Activated CD8-positive, alpha-beta memory T cell treated with anti-CD3 and anti-CD28 coated beads for 4 hours (primary cell): ENCODE measurements at places on chromosomes 3 and 15.

DNA sequence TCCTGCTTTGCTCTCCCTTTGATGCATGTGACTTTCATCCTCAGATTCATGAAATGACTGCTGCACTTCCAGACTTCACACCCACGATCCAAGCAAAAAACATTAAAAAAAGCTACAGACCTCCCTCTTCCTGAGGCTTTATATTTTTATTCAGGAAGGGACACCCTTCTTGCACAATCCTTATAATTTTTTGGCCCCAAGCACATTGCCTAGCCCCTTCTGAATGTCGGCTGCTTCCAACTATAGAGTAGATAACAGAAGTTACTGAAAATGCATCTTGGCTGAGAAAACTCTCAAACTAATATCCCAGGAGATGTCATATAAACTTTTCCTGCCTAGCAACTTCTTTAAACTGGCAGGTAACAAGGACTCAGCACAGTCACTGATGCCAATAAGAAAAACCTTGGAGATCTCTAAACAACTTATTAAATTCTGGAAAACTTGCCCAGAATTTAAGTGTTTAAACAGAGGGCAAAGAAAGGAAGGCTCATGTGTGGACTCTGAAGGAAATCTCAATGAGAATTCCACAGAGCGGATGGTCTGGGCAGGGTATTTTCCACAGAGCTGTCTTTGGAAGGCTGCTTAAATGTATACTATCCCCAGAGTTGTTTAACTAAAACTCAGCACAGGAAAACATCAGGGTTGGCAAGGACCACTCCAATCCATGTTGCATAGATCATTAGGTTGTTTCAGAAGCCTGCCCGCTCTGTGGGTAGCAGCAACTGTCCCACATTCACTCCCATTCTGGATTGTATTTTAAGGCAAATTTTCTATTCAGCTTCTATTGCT lies 746.8 kb upstream of the LMCD1 start:
- no peak for DNase-seq

- DNase-seq = no peak
Observed at GRCh38 chr3:149555927-149556326, 81.4 kb downstream of the TM4SF4 start.

- DNase-seq = no peak
Observed at GRCh38 chr3:157079676-157080369, 80.1 kb downstream of the CCNL1 start.

GRCh38 chr15:77974098-77974414 lies 103.5 kb downstream of the TBC1D2B start:
- DNase-seq = no peak

GRCh38 chr3:118477768-118478167 lies 556.9 kb downstream of the IGSF11 start:
- DNase-seq = no peak

DNA sequence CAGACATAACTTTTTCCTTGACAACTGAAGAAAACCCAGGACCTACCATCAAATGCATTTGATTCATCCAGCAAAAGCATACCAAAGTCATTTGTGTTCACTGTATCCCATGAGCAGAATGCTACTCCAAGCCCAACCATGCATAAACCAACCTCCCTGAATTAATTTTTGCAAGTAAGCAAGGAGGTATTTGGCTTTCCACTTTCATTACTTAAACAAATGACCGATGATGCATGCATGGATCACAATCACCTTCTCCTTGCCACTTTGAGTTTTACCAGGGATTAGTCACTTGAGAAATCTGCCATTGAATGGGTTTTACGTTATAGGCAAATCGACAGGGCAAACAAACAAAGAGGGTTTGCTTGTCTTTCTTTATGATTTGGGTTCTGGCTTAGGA lies 214.8 kb downstream of the FMN1 start:
- DNase-seq = no peak

DNA sequence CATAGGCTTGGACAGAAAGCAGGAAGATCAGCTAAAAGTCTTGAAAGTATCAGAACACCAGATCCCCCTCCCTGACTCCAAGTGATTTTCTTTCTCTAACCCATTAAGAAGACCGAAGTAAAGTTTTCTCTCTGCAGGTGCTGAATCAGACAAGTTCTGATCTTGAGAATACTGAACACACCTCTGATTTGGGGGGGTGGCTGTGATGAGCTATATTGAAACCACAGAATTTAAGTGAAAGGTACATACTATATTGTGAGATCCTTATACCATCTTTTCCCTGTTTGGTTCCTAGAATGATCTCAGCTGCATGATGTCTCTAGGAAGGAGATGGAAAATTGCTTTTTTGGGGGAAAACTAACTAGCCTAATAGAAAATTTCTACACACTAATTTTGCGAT lies 196.0 kb downstream of the DIPK2A start:
- no peak for DNase-seq

- no peak for DNase-seq
Observed at GRCh38 chr15:62895905-62896316, 146.6 kb upstream of the TPM1 start.

DNA sequence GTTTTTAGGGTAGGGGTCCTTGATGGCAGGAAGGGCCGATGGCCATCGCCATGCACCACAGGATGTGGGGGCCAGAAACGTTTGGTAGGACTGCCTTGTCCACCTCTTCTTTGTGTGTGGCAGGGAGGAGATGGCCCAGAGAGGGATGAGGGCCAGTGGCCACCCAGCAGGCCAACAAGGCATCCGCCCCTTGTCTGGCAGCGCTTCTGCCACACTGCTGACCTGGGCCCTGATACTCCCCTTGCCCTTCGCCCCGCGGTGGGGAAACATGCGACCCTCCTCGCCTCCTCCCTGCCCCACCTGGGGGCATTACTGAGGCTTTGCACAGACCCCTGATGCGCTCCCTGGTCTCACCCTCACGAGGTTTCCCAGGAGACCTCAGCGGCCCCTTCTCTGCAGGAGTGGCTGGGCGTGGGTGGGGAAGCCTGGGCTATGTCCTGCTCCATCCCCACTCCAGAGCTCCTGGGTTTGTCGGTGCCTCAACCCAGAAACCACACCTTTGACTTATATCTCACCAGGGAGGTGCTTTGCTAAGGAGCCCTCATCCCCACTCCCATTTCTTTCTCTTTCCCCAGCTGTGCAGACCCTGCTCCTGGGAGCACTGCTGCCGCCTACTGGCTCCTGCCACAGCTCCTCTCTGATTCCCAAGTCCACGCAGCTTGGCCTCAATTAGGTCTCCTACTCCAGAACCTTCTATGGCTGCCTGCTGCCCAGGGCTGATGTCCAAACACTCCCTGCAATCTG lies 38.7 kb downstream of the FEM1B start:
- no peak for DNase-seq

GRCh38 chr15:57566834-57567233 lies 24.9 kb upstream of the MYZAP start:
- DNase-seq = no peak

DNA sequence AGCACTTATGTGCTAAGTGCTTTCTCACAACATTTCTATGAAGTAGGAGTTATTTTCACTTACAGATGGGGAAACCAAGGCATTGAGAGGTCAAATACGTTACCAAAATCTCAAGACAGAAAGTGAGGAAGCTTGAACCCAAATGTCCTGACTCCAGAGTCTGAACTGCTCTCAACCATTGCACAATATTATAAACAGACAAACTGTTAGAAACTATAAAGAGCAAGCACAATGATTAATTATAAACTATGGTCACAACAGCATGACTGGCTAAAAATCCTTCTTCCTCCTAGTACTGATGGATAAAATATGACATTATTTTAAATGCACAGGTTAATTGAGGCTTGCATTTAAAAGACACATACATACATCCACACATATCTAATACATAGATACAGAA lies 77.9 kb upstream of the ASB14 start:
- DNase-seq = no peak

GRCh38 chr3:138300647-138301046 lies 29.0 kb downstream of the NME9 start:
- DNase-seq = no peak

GRCh38 chr3:78728406-78729145 lies 1039.2 kb downstream of the ROBO1 start:
- DNase-seq = no peak

- no peak for DNase-seq
Observed at GRCh38 chr15:64423970-64424369, 36.3 kb downstream of the TRIP4 start.

DNA sequence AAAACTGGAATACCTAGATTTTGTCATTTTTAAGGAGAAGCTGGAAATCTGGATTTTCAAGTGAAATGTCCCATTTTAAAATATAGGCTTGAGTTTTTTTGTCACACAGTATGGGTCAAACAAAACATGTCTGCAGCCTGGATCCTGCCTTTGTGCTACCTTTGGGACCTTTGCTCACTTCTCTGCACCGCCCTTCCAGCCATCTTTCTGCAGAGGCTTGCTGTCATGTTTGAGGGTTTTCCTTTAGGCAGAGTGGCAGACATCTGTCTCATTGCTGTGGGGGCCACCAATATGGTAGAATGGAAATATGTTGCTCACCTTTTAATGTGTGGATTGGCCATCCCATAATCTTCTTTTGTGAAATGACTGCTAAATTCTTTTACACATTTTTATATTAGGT lies 136.3 kb downstream of the EEFSEC start:
- DNase-seq = no peak

GRCh38 chr15:62240121-62241096 lies 75.3 kb upstream of the C2CD4B start:
- DNase-seq = no peak

- DNase-seq = no peak
Observed at GRCh38 chr3:104291878-104292277, 1074.8 kb upstream of the ALCAM start.

GRCh38 chr15:48131324-48131723 lies 10.5 kb downstream of the SLC24A5 start:
- no peak for DNase-seq

DNA sequence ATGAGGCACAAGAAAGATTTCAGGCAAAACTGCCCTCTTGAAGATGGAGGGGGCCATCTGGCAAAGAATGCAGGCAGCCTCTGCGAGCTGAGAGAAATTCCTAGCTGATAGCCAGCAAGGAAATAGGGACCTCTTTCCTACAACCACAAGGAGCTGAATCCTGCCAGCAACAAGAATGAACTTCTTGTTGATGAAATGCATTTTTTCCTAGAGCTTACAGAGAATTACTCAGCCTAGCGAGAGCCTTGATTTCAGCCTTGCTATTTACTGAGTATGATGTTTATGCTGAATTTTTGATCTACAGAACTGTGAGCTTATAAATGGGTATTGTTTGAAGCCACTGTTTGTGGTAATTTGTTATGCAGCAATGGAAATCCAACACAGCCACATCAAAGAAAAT lies 148.5 kb upstream of the NAALADL2 start:
- DNase-seq = no peak

- DNase-seq = no peak
Observed at GRCh38 chr3:62414786-62415185, 41.4 kb upstream of the FEZF2 start.

DNA sequence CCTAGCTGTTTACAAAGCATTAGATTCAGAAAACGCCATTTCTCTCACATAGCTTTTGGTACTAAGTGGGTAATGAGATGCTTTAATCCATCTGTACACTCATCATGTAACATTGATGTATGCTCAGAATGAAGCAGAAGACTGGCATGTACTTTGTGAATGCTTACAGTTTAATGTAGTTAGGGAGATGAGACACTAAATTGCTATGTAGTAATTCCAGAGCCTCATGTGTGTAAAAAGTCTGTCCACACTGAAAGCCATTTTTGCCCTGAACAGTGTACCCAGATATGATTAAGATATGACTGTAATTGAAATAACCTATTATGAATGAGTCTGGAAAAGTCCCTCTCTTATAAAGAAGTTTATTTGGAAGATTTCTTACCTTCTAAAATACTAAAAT lies 66.5 kb downstream of the ARMC8 start:
- DNase-seq = no peak

GRCh38 chr3:187667526-187667925 lies 2.7 kb downstream of the SST start:
- no peak for DNase-seq

DNA sequence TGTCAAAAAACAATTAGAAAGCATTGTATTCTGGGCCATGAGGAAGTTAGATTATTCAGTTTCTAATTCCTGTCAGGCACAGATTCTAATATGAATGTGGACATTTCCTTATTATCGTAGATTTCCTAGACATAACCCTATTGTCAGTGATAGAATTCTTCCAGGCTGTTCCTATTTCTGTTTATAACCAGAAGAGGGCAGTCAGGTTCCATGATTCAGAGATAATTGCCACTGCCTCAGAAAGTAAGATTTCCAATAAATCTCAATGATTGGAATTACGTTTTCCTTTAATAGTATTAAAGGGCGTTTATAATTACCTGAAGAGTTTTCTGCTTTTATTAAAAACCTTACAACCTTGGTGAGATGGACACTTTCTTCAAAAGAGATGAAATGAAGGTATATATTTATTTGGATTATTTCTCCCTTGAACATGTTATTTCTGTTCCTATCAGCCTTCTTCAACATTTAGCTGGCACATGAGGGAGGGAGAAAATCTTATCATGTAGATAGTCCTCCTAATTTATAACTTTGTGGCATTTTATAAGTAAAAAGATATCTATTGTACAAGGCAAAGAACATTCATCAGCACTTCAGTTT lies 439.2 kb downstream of the MCTP2 start:
- DNase-seq = no peak

DNA sequence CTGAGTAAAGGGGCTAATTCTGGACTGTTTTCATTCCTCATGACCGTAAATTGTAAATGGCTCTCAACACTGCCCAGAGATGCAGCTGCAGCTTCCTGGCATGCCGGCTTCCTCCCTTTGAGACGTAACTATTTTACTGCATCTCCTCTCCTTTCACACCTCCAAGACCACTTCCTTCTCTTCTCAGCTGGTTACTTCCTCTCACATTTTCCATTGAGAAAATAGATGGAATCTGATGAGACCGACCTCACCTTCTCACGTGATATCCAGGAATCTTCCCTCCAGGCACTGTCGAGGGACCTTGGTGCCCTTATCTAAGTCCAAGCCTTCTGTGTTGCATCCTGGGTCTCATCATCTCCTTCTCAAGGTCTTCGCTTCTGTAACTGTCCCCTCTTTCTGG lies 12.7 kb downstream of the LYSMD4 start:
- no peak for DNase-seq
